WTC11 (cell line): ENCODE measurements at places on chromosomes 2 and 18.

- DNase-seq, result no peak
Observed at GRCh38 chr2:216535454-216535995, 36.9 kb downstream of the RPL37A start.

DNA sequence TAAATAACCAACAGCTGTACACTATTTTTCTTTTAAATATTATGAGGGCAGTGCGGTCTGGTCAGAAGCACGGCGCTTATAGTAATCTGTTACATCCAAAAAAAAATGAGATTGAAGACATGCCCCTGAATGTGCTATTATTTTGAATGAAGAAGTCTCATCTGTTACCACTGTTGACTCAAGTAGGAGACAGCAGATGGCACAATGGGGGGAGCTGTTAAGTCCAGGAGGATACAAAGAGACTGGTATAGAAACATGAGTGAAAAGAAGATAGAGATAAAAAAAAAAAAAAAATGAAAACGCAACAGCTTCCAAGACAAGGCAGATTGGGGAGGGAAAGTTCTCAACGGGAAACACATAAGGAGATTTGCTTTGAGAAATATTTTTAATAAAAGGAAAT is 425.5 kb upstream of the PKDCC start:
- no peak for DNase-seq

DNA sequence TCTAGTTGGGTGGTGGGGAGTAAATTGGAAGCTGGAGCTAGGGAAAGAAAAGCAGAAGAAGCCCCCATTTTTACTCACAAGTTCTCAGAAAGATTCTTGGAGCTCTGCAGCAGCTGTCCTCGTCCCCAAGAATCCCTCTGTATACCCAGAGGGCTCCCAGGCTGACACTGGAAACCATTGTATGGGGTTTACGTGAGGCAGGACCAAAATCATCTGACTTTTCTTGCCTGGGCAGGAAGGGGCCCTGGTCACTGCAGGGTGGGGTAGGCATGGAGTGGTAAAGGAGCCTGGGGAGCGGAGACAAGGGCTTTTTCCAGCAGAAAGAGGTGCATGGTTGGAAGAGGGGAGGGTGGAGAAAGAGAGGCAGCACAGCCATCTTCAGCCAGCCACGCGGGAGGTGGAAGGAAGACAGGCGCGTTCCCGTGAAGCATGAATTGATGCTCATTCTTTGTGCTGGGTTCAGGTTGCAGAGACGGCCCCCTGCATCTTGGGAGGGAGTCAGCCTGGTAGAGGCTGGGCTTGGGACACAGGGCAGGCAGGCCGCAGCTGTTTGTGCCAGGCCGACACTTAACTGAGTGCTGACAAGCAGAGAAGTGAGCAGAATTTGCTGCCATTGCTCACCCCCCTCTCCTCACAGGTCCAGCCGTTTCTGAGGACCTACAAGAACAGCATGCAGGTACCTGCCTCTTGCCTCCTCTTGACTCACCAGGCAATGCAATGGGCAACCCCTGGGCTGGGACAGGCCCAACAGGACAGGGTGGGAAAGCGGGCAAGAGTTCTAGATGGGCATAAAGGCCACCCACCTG is 94.8 kb downstream of the PLB1 start:
- no peak for DNase-seq

DNA sequence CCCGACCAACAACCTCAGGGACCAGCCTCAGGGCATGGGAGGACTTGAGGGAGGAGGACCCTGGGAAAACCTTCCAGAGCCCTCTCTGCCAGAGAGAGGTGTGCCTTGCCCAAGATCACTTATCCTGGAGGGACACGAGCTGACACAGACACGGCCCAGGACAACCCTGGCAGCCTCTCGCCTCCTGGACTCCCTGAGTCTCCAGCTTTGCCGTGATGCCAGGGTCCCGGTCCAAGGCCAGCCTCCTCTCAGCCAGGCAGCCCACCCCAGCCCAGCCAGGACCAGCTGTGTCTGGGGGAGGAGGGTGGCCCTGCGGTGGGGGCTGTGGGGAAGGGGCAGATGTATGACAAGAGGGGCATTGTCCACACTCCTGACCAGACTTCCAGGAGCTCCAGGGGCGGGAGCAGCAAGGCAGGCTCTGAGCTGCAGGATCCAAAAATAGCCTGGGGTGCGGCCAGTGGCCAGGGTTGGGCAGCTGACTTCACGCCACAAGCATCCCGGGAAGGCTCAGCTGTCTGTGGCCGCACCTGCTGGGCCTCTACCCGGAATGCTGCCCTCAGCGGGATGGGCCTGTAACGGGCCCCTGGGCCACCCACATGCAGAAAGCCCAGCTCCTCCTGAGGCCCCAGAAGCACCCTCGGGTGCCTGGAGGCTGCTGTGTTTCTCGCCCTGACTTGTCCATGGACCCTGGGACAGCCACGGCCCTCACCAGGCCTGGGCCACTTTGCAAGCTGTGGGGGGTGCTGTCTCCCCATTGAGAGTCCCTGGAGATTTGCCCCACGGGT is 65.5 kb upstream of the GPC1 start:
- no peak for DNase-seq

DNA sequence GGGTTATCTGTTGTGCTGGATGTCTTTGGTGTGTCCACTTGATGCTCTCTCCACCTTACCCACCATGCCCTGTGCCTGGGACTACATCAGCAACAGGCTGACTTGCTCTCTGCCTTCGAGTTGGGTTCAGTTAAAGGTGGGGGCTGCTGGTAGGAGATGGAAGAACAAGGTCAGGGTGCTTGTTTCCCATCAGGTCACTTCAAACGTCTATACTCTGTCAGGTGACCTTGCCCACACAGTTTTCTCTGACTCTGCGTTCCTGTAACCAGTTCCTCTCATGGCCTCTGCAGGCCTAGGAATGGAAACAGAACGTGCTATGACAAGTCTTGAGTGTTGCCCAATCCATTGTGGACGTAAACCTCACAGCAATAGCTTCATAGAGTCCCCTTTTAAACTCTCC is 38.4 kb upstream of the PAPOLG start:
- no peak for DNase-seq

DNA sequence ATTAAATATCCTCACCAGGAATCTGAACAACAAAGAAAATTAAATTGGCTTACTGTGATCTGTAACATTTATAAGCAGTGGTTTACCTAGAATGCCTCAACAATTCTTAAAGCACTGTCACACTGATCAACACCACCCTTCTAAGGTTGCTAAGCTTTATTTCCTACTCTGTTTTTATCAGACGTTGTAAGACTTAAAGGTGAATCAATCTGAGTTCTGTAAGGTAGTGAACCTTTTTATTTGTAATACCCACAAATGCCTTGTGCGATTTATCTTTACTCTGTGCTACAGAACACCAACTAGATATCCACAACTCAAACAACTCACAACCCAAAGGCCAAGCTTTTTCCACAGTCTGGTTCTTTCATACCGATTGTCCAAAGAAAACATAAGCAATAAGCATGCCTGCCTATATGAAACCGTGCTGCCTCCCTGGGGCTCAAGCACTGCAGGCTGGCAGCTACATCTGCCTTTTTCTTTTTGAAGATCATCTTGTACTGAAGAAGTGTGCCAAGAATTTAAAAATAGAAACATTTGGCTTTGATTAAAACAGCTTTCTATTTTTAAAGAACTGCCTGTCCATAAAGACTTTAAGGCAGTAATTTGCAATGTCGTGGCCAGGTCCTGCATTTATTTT is 490.7 kb downstream of the NUP35 start:
- DNase-seq, result no peak

- DNase-seq, result no peak
Observed at GRCh38 chr18:75635096-75635495, 207.6 kb upstream of the SMIM21 start.

DNA sequence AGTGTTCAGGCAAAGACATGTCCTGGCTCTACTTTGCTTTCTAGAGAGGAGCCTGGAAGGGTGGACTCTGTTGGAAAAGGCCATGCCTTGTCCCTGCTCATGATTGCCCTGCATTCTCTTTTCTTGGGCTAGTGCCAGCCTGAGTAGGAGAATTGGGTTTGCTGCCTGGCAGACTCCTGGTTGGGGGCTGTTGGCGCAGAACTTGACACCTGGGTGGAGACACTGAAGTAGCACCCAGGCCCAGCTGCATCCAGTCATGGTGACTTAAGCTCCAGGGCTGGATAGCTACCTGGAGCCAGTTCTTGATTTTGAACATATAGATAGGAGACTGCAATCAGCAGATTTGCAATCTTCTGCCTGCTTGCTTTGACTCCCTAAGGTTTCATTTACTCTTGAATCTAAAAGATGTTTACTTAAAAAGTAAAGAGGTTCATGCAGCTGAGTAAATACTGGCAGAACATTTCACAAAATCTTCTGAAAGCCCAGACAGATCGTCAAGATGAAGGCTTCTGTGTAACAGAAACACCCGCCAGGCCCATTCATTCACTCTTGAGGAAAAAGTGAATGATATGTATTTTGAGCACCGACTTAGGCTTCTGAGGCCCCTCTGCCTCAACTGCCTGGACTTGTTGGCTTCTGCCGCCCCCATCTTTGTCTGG is 38.0 kb upstream of the YWHAQ start:
- DNase-seq, result no peak

DNA sequence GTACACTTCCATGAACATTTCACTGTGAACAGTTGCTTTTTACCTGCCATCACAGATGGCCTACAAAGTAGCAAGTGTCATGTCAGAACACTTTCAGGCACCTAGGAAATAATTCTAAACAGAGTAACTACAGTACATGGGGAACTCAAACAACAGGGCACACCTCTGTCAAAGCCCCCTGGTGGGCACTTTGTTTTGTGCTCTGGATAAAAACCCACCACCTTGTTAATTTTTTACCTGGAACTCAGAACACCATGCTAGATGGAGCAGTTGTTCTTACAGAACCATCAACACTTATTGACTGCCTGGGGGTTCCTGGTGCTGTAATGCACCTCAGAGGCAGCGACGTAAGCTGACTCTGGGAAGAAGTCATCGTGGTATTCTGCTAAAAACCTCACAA is 2.3 kb downstream of the MSL3B start:
- peak; percentile 32 for DNase-seq

- no peak for DNase-seq
Observed at GRCh38 chr18:384897-385296, 115.6 kb downstream of the COLEC12 start.

DNA sequence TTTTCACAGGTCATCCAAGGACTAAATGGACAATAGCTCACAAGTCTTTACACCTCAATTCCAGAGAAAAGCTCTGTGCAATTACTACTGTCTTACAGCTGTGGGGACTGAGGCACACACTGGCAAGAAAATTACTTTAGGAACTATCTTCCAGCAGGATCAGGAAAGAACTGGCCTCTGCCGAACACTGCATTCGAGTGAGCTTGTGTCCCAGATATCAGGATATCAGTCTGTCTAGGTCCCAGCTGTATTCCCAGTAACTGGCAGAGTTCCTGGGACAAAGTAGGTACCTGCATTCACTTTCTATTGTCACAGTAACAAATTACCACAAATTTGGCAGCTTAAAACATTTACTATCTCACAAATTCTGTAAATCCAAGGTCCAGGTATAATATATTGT is 183.7 kb downstream of the IRS1 start:
- DNase-seq, result no peak

DNA sequence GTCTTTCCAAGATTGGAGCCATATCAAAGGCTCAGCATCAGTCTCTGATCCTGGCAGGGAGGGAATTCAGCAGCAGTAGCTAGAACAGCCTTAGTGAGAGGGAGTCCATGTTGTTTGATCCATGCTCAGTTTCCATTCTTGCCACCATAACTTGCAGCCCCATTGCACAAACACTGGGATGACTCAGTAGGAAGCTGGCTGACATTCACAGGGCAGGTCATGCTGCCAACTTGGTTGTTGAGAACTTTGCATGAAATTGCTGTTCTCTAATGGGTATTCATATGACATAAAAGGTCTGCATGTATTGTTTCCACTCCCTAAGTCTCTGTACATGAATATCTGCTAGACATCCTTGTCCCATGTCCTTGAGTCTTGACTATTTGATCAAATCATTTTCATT is 29.9 kb upstream of the STAT4 start:
- DNase-seq, result no peak

DNA sequence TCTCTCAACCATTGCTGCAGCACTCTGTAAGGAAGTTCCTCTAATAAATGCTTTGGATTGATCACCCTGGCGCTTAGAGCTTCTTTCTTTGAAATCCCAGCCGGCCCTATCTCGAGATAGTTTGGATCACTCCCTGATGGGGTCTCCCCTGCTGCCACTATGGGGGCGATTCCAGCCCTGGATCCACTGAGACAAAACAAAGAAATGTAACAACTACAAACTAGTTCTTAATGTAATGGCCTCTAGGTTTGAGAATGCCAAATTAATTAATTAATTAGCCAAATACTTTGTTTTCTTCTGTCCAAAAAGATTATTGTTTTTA is 15.2 kb downstream of the SRSF7 start:
- no peak for DNase-seq

DNA sequence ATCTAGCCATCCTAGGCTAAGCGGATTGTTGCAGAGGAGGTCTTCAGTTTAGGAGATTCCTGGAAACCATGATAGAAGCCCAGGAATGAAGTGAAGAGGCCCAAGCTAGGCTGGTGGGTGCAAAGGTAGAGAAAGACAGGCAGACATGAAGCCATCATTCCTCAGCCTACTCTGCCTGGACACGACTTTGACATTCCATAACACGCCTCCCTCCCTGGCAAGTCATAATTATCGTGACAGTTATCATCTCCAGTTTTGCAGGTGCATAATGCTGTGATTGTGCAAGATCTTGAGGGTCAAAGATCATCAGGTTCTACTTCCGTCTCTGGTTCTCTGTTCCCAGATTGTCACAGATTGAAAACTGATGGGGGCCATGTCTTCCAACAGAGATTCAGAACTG is 15.2 kb upstream of the FZD5 start:
- DNase-seq, result no peak

- DNase-seq, result no peak
Observed at GRCh38 chr18:79496978-79497637, 101.4 kb downstream of the NFATC1 start.

- no peak for DNase-seq
Observed at GRCh38 chr2:235468978-235469655, 24.7 kb upstream of the AGAP1 start.

- DNase-seq, result no peak
Observed at GRCh38 chr18:5376986-5377385, 81.5 kb upstream of the ZBTB14 start.

- DNase-seq, result no peak
Observed at GRCh38 chr18:38571651-38572050, 1006.1 kb upstream of the CELF4 start.

DNA sequence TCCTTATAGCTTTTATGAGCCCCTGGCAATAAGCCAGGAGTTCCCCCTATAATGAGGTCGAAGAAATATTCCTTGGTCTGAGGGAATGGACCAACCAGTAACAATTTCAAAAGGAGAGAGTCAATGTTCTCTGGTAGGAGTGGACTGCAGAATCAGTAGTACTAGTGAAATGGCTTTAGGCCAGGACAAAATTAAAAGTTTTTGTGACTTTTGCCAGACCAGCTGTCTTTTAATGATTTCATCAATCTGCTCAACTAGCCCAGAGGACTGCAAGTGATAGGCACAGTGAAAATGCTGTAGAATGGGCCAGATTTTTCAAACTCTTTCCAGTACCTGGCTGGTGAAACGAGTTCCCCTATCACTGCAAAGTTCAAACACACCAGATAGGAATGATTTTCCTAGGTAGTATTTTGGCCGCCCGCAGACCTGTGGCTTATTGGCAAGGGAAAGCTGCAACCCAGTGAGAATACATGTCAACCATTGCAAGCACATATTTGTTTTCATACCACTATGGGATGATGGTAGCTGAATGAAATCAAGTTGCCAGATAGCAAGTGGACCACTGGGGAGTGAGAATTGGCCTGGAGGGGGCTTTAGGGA is 45.5 kb downstream of the CERS6 start:
- DNase-seq, result no peak
